ENCODE measurements at places on chromosomes 1 and 21.
A peak's percentile ranks its signal among the peaks of the same experiment; 100 is the strongest.

GRCh38 chr1:28411656-28412055 is 42.1 kb downstream of the PHACTR4 start:
- no peak for DNase-seq

GRCh38 chr1:188708795-188709535 is 1768.7 kb downstream of the BRINP3 start:
- no peak for DNase-seq

DNA sequence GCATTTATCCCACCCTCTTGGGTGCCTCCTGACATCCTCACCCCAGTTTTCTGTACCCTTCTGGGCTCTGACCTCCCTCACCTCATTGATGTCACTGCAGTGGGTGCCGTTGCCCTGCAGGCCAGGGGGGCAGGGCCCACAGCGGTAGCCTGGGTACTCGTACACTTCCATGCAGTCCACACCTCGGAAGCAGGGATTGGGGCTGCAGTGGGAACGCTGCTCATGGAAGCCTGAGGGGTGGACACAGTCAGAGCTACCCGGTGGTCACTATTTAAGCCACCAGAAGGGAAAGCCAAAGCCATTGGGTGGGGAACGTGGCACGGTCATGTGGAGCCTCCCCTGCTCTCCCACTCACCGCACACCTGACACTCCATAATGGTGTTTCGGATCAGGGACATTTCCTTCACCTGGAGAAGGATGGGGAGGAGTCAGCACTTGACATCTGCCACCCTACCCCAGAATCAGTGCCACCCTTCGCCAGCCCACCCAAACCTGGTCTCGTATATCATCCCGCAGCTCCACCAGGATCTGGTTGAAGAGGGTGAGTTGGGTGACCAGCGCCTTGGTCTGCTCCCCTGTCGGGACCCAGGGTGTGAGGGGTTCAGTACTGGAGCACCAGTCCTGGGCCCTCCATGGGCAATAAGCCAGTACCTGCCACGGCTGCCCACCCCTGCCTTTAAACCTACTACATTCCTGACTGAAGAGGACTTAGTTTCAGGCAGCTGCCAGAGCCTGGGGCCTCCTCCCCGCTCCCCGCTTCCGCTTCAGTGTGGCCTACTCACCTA is 4.8 kb downstream of the THBS3 start:
- DNase-seq, result no peak

GRCh38 chr1:220819467-220820026 is 32.8 kb downstream of the MTARC1 start:
- no peak for DNase-seq

DNA sequence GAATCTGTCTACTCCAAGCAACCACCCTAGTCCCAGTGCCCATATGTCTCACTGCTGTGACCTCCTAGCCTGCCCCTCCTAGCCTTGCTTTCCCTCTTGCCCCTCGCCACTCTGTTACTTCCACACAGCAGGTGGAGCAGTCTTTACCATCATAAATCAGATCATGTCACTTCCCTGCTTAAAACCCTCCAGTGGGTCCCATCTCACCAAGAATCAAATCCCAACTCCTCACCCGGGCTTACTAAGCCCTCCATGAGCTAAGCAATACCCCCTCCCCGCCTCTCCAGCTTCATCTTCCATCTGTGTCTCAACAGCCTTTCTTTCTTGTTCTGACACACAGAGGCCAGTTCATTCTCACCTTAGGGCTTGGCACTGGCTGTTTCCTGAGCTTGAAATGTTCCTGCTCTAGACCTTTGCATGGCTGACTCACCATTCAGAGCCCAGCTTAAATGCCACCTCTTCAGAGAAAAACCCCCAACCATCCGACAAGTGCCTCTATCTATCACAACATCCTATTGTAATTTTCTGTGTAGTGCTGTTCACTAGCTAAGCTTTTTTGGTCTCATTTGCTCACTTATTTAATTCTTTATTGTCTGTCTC is 22.3 kb downstream of the KNCN start:
- DNase-seq, result no peak

- no peak for DNase-seq
Measured at GRCh38 chr1:89761901-89762300, 58.9 kb upstream of the LRRC8D start.

- no peak for DNase-seq
Measured at GRCh38 chr1:228219245-228219961, 11.6 kb downstream of the OBSCN start.

DNA sequence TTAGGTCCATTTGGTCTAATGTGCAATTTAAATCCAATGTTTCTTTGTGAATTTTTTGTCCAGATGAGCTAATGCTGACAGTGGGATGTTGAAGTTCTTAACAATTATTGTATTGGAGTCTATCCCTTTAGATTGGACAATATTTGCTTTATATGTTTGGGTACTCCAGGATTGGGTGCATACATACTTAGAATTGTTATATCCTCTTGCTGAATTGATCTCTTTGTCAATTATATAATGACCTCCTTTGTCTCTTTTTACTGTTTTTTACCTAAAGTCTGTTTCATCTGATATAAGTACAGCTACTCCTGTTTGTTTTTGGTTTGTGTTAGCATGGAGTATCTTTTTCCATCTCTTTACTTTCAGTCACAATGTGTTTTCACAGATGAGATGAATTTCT is 22.2 kb downstream of the CD55 start:
- DNase-seq, result no peak

- DNase-seq, result no peak
Measured at GRCh38 chr1:184503221-184503749, 116.5 kb downstream of the C1orf21 start.

DNA sequence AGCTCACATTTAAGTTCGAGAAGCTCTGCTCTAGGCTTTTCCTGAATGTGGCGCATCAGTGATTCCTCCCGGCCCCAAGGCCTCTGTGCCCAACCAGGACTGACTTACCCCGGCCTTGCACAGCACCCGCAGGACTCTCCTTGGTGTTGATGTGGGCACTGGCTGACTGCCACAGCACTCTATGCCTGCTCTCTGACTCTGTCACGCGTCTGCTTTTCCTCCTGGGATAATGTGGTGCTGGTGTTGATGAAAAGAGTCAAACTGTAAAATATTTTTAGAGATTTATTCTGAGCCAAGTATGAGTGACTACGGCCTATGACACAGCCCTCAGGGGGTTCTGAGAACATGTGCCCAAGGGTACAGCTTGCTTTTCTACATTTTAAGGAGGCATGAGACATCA is 15.5 kb upstream of the SLC2A5 start:
- no peak for DNase-seq

GRCh38 chr1:209835782-209836298 is 8.1 kb downstream of the UTP25 start:
- peak; percentile 21 for DNase-seq

GRCh38 chr1:151867765-151868411 is 14.4 kb upstream of the THEM5 start:
- peak; percentile 59 for DNase-seq

DNA sequence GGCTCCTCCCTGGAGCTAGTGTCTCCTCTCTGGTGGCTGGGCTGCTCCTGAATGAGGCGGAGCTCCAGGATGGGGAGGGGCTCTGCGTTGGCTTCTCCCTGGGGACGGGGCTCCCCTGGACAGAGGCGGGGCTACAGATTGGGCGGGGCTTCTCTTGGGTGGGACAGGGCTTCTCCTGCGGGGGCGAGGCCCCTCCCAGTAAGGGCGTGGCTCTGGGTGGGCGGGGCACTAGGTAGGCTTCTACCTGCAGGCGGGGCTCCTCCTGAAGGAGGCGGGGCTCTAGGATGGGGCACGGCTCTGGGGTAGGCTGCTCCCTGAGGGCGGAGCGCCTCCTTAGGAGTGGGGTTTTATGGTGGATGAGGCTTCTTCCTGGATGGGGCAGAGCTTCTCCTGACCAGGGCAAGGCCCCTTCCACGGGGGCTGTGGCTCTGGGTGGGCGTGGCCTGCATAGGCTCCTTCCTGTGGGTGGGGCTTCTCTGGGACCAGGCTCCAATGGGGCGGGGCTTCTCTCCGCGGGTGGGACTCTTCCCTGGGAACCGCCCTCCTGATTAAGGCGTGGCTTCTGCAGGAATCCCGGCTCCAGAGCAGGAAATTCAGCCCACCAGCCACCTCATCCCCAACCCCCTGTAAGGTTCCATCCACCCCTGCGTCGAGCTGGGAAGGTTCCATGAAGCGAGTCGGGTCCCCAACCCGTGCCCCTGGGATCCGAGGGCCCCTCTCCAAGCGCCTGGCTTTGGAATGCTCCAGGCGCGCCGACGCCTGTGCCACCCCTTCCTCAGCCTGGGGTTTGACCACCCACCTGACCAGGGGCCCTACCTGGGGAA is 22.7 kb upstream of the ARF1 start:
- DNase-seq, result no peak

DNA sequence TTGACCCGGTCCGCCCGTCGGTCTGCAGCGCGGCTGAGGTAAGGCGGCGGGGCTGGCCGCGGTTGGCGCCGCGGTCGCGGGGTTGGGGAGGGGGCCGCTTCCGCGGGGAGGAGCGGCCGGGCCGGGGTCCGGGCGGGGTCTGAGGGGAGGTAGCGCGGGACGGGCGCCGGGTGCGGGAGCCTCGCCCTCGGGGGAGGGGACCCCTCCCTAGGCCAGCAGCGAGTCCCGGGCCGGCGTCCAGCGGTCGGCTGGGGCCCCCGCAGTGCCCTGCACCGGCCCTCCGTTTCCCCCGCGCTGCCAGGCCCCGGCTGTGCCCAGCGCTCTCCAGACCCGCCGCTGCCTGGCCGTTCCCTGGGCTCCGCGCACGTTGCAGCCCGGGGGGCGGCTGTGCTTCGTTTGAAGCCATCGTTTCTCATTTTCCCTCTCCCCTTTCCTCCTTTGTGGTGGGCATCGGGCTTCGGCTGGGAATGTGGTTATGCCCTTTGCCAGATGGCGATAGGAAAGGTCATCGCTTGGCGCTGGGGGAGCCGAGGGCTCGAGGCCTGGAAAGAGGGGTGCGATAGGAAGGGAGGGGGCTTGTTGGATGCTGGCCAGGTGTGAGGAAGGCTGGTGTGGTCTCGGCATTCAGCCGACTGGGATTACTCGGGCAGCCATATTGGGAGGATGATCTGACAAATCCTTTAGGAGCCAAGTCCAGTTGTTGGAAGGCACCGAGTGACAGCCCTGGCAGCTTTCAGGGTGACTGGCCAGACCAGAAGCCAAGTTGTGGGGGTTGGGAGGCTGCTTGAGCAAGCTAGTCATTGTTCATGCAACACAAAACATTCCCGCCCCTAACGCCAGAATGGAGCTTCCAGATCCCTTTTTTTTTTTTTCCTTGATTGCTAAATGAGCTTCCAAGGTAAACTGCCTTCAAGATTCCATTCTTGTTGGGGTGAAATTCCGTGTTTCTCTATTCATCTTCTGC is 753 bp downstream of the KIF1B start:
- peak; percentile 93 for DNase-seq

- DNase-seq, result no peak
Measured at GRCh38 chr1:226625832-226626576, 77.4 kb downstream of the STUM start.

DNA sequence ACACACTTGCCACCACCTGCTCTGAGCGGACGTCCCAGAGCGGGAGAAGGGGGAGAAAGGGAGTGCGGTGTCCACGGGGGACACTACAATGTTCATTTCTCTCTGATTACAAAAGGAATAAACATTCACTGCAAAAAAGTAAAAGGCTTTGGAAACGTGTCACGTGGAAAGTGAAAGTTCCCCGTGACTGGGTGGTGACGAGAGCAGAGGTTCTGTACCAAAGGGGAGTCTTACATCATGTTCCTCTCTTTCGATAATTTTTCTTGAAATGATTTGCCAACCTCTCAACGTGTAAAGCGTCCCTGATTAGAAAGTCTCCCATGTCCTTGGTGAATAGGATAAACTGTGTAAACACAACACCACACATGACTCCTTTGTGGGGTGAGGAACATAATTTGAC is 22.0 kb upstream of the PRDM15 start:
- DNase-seq, result no peak

- DNase-seq, result no peak
Measured at GRCh38 chr1:916173-917075, 7.3 kb upstream of the SAMD11 start.

GRCh38 chr1:150083907-150084306 is 16.3 kb downstream of the VPS45 start:
- no peak for DNase-seq

- DNase-seq, result no peak
Measured at GRCh38 chr1:40956407-40956806, 23.1 kb upstream of the CTPS1 start.

GRCh38 chr21:25324666-25325065 is 282.6 kb downstream of the MRPL39 start:
- no peak for DNase-seq

DNA sequence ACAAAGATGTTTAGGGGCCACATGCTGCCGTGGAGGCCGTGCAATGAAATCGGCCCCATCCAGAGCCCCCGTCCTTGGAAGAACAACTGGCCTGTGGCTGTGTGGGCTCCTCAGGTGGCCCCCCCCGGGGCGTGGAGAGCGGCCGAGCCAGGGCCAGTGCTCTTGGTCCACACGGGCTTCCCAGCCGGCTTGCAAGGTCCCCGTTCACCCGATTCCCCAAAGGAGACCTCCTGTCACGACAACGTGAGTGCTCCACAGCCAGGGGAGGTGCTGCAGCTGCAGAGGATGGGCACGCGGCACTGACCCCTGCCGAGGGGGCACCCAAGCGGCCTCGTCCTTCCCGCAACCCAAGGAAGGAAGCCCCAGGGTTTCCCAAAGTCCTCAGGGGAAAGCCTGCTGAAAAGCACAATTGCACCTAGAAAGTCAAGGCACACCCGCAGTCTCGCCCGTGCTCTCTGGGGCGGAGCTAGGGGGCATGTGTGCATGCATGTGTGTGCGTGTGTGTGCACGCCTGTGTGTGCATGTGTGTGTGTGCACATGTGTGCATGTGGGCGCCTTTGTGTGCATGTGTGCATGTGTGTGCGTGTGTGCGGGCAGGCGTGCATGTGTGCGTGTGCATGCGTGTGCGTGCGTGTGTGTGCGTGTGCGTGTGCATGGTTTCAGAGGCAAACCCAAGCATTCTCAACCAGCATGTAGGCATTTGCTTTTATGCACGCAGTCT is 48.2 kb downstream of the SLX9 start:
- no peak for DNase-seq

DNA sequence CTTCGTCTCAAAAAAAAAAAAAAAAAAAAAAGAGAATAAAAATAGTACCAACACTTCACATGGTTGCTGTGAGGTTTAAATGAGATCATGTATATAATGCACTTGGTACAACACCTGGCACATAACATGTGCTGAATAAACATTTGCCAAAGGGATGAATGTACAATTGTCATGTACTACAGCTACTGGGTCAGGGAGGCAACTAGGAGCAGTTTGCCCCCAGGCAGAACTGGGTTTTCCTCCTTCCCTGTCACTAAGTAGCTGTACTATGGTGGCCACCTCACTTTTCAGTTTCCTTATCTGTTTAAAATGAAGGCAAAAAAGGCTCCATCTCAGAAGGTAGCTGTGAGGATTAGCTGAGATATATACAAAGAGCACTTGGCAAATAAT is 11.5 kb downstream of the AK2 start:
- DNase-seq, result no peak
